ENCODE measurements at places on chromosomes 7 and 10.

GRCh38 chr10:69876931-69877330 lies 75.2 kb downstream of the COL13A1 start:
- DNase-seq: no peak

DNA sequence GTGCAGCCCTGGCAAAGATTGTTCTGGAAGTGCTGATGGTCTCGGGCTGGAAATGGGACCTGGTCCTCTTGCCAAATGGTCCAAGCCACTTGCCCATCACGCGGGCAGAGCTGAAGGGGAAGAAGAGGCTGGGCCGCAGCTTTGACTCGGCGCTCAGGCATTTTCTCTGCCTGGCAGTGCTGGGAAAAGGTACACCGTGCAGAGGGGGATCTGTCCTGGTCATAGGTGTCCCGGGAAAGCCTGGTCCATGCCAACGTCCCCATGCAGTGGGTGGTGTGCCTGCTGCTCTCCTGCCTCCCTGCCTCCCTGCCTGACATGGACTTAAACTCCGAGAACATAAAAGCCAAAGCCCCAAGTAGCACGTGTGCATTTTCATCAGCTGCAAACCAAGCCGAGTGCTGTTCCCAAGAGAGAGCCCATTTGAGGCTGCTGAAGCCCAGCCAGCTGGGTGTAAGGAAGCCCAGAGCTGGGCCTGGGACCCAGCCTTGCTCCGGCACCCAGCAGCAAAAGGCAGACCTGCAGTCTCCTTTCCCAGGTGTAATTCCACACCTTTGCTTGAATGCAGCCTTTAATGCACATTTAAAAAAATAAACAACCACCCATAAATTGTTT lies 72.7 kb downstream of the TCERG1L start:
- no peak for DNase-seq

GRCh38 chr7:107934991-107935770 lies 44.2 kb downstream of the DLD start:
- DNase-seq: no peak

GRCh38 chr10:130935897-130936550 lies 375.5 kb downstream of the TCERG1L start:
- DNase-seq: no peak

- DNase-seq: no peak
Measured at GRCh38 chr10:1214882-1215540, 158.8 kb downstream of the WDR37 start.

GRCh38 chr10:308101-308500 lies 172.8 kb downstream of the ZMYND11 start:
- no peak for DNase-seq

- no peak for DNase-seq
Measured at GRCh38 chr10:91190388-91190870, 30.0 kb upstream of the PCGF5 start.

- no peak for DNase-seq
Measured at GRCh38 chr10:4607681-4608080, 218.3 kb upstream of the AKR1E2 start.

DNA sequence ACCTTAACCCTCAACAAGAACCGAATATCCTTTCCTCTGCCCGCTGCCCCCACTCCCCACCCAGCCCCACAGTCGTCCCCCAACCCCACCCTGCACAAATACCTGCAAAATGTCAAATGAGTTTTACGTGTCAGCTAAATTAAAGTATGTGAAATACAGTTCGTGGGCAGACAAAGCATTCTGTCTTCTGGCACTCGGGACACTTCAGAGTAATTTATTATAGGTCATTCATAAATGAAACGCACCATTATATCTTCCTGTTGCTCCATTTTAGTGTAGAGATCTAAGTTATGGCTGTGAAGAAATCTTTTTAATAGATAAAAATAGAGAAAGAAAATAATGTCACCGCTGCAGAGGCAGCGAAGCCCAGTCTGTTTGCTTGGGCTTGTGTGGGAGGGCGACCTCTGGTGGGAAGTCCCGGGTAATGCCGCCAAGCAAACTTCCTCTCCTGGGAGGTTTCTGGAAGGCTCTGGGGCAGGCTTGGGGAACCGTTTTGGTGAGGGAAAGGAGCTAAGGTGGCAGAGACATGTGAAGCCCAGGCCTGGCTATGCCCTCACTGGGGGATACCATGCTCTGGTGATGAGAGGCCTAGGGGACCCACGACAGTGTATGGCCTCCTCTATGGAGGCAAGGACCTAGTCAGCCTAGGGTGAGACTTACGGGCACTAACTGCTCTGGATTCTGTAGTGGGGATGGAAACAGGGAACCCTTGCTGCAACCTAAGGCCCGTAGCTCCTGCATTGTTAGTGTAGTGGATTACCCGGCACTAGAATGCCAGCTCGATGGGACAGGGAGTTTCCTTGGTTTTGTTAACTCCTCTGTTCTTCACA lies 604.9 kb downstream of the LRMDA start:
- peak; percentile 20 for DNase-seq

DNA sequence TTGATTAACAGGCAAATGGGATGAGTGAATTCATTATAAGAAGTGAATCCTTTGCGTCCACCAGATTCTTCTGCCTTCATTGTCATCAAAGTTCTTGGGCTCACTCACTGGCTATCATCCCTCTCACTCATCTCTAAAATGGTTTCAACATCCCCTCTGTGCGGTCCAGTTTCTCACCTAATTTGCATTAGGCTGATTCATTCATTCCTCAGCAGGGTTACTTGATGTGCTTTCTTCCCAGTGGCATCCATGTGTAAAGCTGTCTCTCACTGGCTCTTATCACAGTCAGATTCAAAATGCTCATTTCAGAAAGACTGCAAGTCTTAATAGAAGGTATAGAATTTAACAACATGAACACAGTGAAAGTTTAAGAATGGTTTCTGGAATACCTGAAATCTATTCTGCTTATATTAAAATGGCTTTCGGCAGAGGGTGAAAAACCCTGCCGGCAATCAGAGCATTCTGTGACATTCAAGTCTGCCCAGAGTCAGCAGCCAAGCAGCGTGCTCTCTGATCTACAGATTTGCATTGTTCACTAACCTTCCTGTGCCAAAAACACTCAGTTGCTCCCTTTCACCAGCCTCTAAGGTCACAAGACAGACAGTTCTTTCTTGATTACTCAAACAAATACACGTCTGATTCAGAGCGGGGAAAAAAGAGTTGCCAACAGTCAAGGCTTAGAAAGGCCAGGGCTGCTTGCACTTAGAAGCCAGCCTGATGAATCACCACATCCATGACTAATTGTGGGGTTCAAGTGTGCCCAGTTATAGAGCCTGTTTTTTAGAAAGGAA lies 106.7 kb downstream of the TES start:
- DNase-seq: peak; percentile 6

DNA sequence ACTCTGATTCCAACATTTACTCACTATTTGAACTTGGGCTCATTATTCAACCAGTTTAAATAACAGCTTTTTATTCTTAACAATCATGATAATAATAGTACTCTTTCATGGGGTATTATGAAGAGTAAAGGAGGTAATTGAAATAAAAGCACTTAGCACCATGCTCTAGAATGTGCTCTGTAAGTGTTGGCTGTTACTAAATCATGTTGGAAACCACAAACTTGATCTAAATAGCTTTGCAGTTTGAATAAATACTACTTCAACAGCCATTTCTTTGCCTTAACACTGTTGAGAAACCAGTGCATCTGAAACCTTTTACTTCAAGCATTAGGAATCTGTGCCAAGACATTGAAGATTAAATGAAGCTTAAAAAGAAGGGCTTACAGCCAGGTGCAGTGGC lies 7.9 kb upstream of the UPF2 start:
- DNase-seq: no peak

- DNase-seq: no peak
Measured at GRCh38 chr10:22646388-22646853, 68.0 kb downstream of the PIP4K2A start.

DNA sequence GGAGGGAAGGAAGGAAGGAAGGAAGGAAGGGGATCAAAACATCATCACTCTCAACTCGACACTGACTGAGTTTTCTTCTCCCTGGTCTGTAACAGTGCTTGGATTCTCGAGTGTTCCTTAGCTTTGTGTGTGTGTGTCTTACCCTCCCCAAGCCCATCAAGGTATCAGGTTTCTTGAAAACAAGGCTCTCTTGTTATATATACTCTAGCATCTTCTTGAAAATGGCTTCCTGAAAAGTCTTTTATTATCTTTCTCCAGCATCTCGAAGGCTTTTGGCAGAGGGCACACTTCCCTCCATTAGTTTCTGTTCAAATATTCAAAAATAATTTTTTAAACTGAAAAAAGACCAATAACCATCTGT lies 13.4 kb downstream of the SERPINE1 start:
- DNase-seq: no peak
